NCI-H510A treated with DMSO at 0.1 percent for 48 hours (cell line): ENCODE measurements at places on chromosomes 5 and 9.

GRCh38 chr5:173592050-173592669 lies 24.3 kb downstream of the BOD1 start:
- no peak for DNase-seq

DNA sequence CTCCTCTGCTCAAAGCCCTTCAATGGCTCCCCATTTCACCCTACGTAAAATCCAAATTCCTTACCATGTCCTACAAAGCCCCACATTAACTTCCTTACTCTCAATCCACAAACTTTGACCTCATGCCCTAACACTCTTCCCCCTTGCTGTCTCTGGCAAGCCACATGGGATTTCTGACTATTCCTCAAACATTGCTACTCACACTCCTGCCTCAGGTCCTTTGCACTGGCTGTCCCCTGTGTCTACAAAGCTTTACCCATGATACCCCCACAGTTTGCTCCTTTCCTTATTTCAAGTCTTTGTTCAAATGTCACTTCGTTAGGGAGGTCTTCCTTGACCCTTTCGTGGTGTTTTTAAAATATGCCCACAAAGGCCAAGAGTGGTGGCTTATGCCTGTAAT lies 40.4 kb upstream of the MATR3 start:
- DNase-seq: no peak

GRCh38 chr9:17021387-17021970 lies 113.4 kb upstream of the CNTLN start:
- no peak for DNase-seq

GRCh38 chr5:126981701-126982100 lies 48.7 kb downstream of the MARCHF3 start:
- no peak for DNase-seq

GRCh38 chr9:6090277-6091210 lies 75.1 kb upstream of the RANBP6 start:
- DNase-seq: no peak

- no peak for DNase-seq
Measured at GRCh38 chr9:1871626-1872419, 143.3 kb upstream of the SMARCA2 start.

GRCh38 chr5:53476531-53477480 lies 3.6 kb upstream of the FST start:
- DNase-seq: peak; percentile 48

- DNase-seq: peak; percentile 22
Measured at GRCh38 chr5:115354246-115354645, 57.8 kb upstream of the CCDC112 start.

DNA sequence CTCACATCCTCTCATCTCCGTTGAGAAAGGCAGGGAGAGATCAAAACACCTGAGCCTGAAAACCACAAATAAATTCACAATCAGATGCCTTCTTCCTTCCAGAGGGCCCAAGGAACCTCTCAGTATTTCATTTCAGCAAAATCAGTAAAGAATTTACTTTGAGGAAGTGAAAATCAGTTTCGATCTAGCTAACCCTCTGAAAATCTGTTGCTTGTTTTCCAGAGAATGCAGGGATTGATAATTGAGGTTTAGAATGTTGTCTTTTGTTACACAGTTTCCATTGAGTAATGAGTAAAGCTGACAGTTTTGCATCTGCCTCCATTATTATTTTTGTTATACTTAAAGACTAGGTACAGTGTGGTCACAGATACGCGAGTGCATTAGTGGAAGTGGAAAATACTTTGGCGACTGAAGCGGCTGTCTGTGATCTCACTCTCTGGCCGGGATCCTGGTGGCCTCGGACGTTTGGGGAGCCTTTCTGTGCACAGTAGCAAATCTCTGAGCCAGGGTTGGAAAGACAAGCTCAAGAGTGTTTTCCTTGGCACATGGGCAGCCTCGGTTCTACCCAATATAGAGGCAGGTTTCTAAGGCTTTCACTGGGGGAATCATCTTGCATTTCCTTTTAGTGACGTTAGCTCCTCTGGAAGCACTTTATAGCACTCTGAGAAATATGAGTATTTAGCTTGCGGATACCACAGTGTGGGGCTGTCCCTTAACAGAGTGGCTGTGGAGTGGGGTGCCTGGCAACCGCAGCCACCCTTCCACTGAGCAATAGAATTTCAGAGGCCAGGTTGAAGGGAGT lies 32.2 kb upstream of the ANGPTL2 start:
- DNase-seq: no peak

DNA sequence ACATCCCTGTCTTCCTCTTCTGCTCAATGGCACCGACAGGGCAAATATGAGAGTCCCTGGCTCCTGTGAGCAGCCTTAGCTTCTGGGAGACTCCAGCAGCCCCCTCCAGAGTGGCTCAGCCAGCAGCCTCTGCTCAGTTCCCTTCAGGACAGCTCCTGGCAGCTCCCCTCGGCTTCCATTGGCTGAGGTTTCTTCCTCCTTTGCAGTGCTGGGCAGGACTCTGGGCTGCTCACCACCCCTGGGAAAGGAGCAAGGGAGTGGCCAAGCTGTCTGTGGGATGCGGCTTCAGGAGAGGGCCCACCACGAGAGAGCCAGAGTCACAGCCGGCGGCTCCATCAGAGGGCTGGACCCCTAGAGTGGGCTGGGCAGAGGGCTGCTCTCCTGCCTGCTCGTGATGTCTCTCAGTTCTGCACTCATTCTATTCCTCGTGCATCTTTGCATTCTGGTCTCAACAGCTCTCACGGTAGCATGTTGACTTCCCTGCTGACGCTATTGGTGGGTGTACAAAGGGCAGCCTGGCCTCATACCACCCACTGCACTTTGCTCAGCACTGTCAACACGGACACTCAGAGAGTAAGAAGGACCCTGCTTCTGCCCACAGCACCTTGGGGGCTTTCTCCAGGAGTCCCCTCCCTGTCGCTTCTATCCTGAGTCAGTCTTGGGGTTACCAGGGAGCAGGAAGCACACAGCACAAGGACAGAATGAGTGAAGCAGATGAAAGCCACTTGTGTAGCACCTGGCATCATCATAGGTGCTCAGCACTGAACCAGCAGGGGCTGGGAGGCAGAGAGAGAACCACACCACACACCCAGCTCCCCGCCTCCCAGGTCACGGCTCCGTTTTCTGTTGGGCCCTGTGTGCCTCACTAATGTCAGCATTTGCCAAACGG lies 80.9 kb upstream of the ALDH1B1 start:
- DNase-seq: peak; percentile 47

GRCh38 chr5:134132372-134133187 lies 18.1 kb downstream of the TCF7 start:
- no peak for DNase-seq

DNA sequence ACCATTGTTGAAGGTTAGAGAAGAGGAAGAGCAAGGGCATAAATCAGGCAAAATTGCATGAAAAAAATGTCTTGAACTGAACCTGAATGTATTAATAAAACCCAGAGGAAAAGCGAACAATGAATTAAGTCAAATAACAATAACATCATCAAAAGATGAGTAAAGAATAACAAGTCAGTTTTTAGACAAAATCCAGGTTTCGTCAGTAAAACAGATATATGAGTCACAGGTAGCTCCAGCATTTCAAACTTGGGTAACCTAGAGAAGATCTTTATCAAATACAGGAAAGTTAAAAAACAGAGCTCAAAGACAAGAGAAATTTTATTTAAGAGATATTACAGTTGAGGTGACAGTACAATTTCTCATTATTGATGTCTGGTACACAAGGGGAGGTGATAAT lies 332.4 kb downstream of the EFNA5 start:
- DNase-seq: no peak

- DNase-seq: no peak
Measured at GRCh38 chr5:84290673-84291072, 94.0 kb downstream of the EDIL3 start.

DNA sequence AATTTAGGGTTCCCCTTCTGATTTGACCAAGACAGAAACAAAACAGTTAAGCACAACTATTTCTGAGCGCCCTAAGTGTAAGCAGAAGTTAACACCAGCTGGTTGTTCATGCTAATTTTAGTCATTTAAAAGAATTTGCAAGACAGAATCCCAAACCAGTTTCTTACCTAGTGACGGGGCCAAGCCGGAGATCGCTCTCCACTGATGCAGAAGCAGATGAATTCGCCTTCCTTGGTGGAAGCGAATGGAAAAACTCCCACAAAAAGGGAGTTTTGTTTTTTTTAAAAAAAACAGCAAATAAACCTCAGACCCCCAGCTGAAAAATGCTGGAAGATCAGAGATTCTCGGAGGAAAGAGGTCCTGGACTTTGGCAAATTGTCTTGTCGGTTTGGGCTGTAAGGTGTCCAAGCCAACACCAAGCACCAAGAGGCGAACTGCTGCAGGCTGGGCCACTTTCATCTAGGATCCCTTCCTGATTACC lies 47.4 kb upstream of the GLDC start:
- DNase-seq: no peak

- DNase-seq: peak; percentile 9
Measured at GRCh38 chr5:120464627-120465435, 731 bp downstream of the PRR16 start.

DNA sequence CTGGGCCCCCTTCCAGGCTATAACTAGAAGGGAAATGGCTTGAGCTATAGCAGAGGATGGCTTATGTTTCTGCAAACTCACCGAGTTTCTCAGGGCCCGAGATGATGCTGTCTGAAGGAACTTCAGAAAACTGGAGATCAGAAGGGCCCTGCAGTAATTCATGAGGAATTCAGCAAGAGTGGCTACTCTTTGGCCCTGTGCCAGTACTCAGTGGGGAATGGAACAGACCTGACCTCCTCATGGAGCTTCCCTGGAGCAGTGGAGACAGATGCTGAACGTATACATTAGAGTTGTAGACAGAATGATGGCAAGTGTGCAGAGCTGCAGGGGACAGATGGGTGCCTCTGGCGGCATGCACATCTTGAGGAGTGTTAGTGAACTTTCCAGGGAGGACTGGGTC lies 17.3 kb upstream of the SMIM32 start:
- DNase-seq: no peak

GRCh38 chr9:114072184-114073140 lies 5.6 kb downstream of the AMBP start:
- DNase-seq: peak; percentile 55

- no peak for DNase-seq
Measured at GRCh38 chr5:128081111-128081851, 2.3 kb upstream of the SLC12A2 start.

GRCh38 chr5:39441838-39442237 lies 17.1 kb upstream of the DAB2 start:
- no peak for DNase-seq

DNA sequence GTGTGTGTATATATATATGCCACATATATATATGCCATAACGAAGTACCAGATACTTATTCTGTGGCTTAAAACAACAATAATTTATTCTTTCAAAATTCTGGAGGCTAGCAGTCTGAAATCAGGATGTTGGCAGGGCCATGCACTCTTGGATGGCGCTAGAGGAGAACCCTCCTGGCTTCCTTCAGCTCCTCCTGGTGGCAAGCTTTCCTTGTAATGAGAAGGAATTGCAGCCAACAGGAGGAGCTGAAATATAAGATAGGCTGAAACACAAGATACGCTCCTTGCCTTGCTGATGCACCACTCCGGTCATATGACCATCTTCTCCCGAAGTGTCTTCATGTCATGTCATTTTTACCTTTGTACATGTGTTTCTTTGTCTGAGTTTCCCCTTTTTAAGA lies 368.1 kb upstream of the CTNND2 start:
- DNase-seq: no peak

GRCh38 chr5:116864157-116864837 lies 289.7 kb upstream of the SEMA6A start:
- DNase-seq: no peak

DNA sequence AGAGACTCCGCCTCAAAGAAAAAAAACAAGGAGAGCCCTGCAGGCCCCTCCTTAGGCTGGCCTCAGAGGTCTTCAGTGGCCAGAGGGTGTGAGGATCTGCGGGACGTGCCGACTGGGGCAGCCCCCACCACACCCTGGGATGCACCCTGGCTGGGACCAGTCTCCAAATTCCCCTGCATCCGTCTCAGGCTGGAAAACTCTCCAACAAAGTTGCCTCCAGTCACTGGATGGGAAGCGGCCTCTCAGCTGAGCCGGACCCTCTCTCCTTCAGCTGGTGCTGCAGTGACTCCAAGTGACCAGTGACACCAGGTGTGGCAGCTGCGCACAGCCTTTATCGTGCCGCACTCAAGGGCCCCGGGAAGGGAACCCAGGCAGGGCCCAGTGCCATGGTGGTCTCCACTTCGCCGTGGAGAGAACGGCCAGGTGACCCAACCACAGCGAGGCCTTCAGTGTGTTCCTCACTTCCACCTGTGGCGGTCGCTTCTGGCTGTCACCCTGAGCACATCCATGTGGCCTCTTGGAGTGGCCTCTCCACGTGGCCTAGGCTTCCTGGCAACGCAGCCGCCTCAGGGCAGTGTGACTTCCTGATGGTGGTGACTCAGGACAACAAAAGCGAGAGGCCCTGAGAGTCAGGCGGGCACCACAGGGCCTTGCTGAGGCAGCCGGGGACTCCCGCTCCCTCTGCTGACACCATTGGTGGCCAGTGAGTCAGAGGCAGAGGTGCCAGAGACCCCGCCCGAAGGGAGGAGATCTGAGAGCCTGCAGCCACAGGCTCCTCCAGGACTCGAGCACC lies 19.3 kb upstream of the CAMSAP1 start:
- DNase-seq: no peak

- no peak for DNase-seq
Measured at GRCh38 chr5:141951332-141951781, 6.6 kb downstream of the PCDH12 start.

GRCh38 chr5:77101298-77101697 lies 14.2 kb upstream of the ZBED3 start:
- DNase-seq: no peak

- DNase-seq: no peak
Measured at GRCh38 chr9:133919253-133920115, 72.6 kb downstream of the VAV2 start.

DNA sequence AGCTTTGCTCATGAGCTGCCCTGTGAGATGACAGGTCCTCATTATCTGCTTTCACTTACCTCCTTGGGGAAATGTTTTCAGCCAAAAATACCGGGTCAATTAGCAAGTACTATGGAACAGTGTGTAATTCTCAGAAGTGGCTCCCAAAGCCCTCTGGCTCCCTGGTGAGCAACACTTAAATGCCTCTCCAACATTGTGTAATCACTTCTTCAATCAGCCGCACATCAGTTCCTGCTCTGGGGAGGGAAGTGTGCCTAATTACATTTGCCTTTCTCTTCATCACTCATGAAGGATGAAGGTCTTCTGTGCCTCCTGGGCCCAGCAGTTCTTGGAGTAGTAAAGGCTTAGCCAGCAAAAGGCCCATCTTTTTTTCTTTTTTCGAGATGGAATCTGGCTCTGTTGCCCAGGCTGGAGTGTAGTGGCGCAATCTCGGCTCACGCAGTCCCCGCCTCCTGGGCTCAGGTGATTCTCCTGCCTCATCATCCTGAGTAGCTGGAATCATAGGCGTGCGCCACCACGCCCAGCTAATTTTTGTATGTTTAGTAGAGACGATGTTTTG lies 23.1 kb downstream of the NIM1K start:
- DNase-seq: peak; percentile 40

GRCh38 chr5:171391996-171392577 lies 4.4 kb downstream of the NPM1 start:
- DNase-seq: no peak

GRCh38 chr5:169288066-169288930 lies 12.6 kb downstream of the SLIT3 start:
- DNase-seq: no peak
